Fibroblast of mammary gland (primary cell): ENCODE measurements at places on chromosomes 12 and 14.
A peak's percentile ranks its signal among the peaks of the same experiment; 100 is the strongest.

DNA sequence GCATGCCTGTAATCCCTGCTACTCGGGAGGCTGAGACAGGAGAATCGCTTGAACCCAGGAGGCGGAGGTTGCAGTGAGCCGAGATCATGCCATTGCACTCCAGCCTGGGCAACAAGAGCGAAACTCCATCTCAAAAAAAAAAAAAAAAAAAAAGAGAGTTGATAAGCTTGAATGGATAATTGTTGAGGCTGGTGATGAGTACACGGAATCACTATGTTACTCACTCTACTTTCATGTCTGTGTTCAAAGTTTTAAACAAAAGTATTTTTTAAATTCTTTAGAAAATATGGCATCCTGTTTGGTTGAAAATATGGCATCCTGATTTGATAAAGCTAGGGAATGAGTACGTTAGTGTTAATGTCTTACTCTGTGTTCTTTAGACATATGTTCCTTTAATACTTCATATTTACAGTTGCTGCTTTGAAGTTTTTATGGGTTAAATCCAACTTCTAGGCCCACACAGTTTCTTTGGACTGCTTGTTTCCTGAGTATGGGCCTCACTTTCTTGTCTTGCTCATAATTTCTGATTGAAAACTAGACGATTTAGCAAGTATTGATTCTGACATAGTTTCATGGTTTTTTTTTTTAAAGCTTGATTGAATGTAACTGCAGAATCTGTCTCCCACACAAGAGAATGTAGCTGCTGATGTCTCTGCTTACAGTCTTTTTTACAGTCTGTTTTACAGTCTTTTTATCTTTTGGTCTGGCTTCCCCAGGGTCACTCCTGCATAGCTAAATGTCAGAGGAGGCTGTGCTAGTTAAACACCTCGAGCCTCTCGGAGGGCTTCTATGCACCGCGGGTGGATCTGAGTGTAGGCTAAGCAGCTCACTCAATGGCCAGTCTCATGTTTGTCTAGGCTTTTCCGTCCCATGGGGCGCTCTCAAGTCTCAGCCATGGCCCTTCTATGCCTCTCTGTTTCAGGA lies 14.1 kb upstream of the FBLN5 start:
- DNase-seq = no peak

- DNase-seq = no peak
Measured at GRCh38 chr12:130339951-130340350, 2.3 kb downstream of the PIWIL1 start.

DNA sequence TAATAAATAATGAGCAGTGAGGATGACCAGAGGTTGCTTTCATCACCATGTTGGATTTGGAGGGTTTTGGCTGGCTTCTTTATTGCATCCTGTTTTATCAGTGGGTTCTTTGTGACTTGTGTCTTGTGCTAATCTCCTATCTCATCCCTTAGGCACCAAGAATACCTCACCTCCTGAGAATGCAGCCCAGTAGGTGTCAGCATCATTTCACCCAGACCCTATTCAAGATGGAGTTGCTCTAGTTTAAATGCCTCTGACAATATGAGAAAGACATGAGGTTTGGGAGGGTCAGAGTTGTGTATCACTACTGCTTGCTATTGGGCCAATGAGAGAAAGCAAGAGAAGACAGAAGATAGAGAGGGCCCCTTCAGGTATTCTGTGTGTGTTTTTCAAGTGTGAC lies 592.2 kb downstream of the ETNK1 start:
- no peak for DNase-seq

DNA sequence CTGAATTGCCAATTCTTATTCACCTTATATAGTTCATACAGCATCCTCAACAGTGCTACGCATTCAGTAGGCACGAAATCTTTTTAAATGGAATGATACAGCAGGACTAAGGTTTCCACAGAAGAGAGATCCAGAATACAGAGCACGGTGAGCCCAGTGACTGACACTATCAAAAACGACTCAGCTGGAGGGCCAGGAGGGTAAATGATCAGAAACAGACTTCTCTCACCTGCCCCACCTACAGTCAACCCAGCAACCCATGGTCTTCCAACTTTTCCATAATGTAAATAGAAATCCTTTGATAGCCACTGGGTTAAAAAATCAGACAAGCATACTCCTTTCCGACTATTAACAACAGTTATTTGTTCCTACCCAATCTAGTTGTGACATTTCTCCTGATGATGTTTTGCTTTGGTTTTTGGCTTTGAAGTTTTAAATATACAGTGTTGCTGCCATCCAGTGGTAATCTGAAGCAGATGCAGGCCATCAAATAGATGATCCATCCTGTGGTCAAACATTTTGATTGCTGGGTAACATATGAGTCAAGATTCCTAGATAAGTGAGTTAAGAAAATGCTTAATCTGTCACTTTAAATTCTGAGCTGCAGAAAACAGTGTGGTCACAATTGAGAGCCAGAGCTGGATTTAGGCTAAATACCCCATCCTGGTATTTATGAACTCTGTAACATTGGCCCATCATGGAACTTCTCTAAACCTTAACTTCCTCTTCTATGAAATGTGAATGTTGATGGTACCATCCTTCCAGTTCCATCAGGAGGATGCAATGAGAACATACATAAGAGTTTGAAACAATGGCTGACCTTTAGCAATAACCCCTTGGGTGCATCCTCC lies 42.0 kb downstream of the GPHB5 start:
- DNase-seq = peak; percentile 64

DNA sequence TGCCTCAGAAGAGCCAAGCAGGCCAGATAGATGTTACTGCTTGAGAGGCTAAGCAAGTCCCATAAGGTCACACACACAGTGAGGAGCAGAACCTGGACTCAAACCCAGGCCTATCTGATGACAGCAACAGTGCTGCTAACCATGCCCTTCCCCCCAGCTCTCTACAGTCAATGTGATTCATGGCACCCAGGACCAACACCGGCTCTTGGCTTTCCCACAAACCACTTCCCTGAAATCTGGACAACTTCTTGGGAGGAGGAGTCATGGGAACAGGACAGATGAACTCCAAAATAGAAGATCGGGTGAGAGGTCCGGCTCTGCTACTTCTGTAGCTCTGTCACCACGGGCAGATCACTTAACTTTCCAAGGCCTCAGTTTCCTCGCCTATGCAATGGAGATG lies 716 bp upstream of the PTGDR start:
- DNase-seq = peak; percentile 93

DNA sequence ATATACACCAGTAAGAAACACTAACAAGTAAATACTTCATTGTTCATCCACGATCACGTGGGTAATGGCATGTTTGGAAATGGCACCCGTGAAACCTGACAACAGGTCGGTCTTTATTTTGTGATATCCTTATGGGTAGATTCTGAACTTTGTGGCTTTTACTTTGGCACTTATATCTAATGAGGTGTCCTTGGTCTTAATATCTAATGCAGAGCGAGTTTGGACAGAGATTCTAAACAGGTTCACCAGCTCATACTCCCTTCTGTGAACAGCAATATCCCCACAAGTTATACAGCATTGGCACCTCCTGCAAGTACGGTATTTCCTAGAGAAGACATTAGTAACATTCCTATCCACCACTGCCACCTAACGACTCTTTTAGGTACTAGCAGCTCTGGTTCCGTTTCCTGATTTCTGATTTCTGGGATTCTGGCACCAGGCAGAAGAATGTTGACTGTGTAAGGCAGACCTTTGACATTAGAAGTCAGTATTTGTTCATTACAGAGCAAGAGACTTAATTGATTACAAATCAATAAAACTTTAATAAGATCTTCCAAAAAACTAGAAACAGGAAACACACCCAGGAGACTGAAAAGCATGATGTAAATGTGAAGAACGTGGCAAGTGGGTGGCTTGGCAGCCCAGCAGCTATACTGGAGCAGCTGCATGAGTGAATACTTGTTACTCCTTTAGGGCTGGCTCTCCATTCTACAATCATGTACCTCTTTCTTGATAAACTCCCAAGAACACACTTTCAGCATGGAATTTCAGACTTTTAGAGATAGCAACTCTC lies 2.5 kb downstream of the ANG start:
- DNase-seq = peak; percentile 79

- DNase-seq = no peak
Measured at GRCh38 chr14:105328070-105328677, 13.6 kb downstream of the PACS2 start.

GRCh38 chr14:100857923-100858837 lies 32.3 kb downstream of the MEG3 start:
- DNase-seq = no peak
